Esophagus squamous epithelium (tissue), 5 donors: ENCODE measurements at places on chromosomes 7 and 10.

GRCh38 chr7:33334349-33334748 lies 205.0 kb downstream of the BBS9 start:
- no peak for DNase-seq

- no peak for DNase-seq
These were observed 276.5 kb upstream of the TEX47 start for GRCh38 chr7:89072081-89072480.

DNA sequence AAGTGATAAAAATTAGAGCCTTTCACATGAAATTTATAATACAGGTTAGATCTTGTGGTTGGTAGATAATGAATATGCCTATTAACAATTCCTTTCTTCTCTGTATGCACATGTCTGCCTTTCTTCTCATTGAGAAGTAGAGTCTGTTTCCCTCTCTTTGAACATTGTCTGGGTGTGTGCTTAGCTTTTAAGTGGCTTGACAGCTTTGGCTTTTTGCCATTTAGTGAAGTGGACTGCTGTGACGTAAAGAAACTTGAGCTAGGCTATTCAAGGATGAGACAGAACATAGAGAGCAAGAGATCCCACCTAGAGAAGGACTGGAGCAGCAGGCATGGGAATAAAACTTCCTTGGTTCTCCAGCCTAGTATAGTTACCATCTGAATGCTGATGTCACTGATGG lies 996.7 kb upstream of the CELF2 start:
- no peak for DNase-seq

- DNase-seq: no peak
These were observed 84.4 kb downstream of the TNS3 start for GRCh38 chr7:47497367-47498096.

GRCh38 chr10:23081221-23081750 lies 14.1 kb upstream of the MSRB2 start:
- DNase-seq: no peak

- no peak for DNase-seq
These were observed 42.0 kb downstream of the ABCA13 start for GRCh38 chr7:48213226-48213625.

DNA sequence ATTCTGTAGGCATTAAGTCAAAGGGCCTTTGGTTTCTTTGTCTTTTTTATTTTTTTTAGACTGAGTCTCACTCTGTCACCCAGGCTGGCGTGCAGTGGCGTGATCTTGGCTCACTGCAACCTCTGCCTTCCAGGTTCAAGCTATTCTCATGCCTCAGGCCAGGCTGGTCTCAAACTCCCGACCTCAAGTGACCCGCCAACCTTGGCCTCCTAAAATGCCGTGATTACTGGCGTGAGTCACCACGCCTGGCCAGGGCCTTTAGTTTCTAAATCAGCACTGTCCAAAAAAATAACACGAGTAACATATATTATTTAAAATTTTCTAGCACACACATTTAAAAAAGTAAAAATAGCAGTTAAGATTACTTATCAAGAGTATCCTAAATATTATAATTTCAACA lies 11.1 kb upstream of the ACSL5 start:
- no peak for DNase-seq
